Skeletal muscle tissue (tissue), 5 donors: ENCODE measurements at places on chromosomes 16 and 17. TPM values are rescaled to one million over a fixed set of nuclear protein-coding genes. Genes with fewer than 3 reads are reported as not detected.

Gene CHRNE
- 1.0 TPM for total RNA-seq

Gene KRTAP2-2
- total RNA-seq, result not detected

Gene ASPSCR1
- total RNA-seq, result 18.8 TPM

Gene GLIS2
- 4.2 TPM for total RNA-seq

Gene KRTAP9-8
- total RNA-seq, result not detected

Gene STX1B
- total RNA-seq, result not detected

Gene KRTAP16-1
- total RNA-seq, result not detected

Gene SLC16A5
- total RNA-seq, result 4.2 TPM
